ENCODE measurements at places on chromosomes 1 and 21.
A peak's percentile ranks its signal among the peaks of the same experiment; 100 is the strongest.

DNA sequence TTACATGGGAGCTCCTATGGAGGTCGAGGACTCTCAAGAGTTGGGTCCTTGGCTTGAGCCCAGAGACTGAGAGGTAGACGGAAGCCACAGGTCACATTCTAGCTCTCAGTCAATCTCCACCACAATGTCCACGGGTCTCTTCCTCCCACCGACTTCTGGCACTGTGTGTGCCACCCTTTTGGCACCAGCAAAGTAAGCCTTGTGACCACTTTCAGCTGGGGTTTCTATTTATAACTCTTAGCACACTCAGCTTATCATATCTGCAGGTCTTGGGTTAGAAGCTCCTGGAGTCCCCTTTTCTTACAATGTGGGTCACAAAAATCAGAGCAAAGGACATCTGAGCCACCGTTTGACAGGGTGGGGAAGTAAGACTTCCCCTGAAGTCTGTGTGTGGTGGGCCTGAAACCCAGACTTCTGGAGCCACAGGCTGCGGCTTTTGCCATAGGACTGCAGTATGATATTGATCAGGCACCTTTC is 28.3 kb downstream of the NCMAP start:
- DNase-seq: no peak

GRCh38 chr1:176558561-176558960 is 95.6 kb downstream of the PAPPA2 start:
- DNase-seq: no peak

- no peak for DNase-seq
Measured at GRCh38 chr1:153520818-153521476, 14.8 kb downstream of the S100A6 start.

DNA sequence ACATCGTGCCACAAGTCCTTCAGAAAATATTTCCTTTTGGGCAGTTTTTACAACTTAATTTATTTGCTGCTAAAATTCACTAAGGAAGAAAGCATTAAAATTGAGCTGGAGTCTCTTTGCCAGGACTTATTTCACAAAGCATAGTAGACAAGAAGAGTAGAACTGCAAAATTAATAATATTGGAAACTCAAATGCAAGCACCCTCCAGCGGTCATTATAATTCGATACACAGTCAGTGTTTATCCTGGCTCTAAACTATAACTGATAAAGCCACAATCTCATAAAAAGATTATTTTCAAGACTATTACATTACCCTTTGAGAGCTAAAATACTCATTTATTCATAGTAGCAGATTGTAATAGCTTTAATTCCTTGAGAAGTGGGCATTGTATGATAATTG is 655.4 kb downstream of the RWDD3 start:
- no peak for DNase-seq

GRCh38 chr1:17108360-17108759 is 10.9 kb downstream of the PADI2 start:
- no peak for DNase-seq

DNA sequence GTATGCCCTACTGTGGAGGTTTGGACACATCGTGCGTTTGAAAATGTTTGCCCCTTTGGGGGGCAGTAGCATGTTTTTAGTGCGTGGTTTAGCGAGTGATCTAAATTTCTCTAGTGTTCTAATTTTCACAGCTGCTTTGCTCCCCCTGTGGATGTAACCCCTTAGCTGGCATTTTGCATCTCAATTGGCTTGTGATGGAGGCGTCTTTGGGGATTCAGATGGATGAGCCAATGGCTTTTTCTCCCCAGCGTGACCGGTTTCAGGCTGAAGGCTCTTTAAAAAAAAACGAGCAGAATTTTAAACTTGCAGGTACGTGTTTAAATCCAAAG is 836 bp downstream of the CDC7 start:
- DNase-seq: no peak

DNA sequence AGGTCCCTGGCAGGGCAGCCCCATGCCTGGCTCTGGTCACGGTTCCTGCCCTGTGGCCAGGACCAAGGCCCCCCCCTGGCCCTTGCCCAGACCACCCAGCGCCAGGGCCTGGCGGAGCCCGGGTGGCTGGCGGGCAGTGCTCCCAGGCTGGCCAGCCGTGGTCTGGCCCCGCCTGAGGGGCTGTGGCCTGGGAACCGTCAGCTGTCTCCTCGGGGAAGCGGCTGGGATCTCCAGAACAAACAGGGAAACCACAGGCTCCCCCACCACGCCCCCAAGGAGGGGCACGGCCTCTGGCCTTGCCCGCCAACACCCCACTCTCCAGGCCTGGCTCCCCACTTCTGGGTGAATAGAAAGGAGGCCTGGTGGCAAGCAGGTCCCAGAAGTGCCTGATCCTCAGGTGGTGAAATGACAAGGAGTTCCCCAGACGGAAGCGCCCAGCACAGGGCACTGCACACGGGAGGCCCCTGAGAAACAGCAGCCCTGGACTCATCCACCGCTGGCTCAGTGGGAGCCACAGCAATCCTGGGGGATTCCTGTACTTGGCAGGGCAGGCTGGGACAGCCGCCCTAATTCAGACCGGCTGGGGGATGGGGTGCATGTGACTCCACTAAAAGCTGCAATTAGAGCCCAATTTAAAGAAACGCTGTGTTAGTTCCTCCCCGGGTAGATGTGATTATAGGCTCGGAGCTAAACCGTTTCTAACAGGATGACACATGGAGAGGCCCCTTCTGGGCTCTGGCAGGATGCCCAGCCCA is 78.9 kb downstream of the RAP1GAP start:
- DNase-seq: no peak

DNA sequence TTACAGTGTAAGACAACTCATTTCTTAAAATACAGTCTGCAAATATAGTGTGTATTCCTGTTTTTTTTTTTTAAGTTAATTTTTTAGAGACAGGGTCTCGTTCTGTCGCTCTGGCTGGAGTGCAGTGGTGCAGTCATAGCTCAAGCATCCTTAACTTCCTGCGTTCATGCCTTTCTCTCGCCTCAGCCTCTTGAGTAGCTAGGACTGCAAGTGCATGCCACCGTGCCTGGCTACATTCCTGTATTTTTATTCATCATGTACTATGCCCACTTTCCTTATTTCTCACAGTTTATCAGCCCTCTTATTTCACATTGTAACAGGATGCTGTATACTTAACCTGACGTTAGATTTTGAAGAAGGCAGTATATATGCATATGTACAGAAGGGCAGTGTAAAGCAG is 26.7 kb downstream of the MIER1 start:
- peak; percentile 57 for DNase-seq

DNA sequence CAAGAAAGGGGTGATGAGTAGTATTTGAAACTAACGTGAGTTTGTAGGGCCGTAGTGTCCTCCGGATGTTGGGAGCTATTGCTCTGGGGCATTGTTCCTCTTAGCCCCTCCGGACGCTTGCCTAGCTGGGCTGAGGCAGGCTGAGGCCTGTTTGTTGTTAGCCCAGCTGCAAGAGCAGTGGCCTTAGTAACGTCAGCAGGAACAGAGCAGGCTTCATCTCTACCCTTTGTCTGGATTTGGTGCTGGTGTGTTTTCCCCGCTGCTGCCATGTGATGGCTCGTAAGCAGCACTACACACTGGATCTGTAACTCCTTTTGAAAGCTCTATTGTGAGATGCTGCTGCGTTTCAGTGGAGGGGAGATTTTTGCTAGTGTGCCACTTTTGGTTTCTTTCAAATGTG is 57.6 kb downstream of the DNM3 start:
- DNase-seq: no peak

- DNase-seq: no peak
Measured at GRCh38 chr1:788835-789234, 102.4 kb upstream of the OR4F16 start.

- no peak for DNase-seq
Measured at GRCh38 chr1:228059634-228060457, 22.7 kb upstream of the ARF1 start.

DNA sequence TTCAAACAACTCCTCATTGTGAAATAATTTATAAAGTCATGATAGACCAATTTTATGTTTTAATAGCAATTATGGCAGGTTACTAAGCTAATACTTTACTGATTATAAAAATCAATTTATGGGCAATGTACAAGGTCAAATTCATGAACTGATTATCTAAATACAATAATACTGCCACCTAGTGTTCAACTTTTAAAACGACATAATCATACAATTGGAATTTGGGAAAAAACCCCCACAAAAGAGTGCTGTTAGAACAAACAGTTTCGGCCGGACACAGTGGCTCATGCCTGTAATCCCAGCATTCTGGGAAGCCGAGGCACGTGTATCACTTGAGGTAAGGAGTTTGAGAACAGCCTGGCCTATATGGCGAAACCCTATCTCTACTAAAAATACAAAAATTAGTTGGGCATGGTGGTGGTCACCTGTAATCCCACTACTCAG is 14.0 kb downstream of the GTF2B start:
- peak; percentile 35 for DNase-seq

- no peak for DNase-seq
Measured at GRCh38 chr1:185788386-185788785, 54.2 kb downstream of the HMCN1 start.

- no peak for DNase-seq
Measured at GRCh38 chr21:14977814-14978213, 87.0 kb downstream of the NRIP1 start.

- DNase-seq: no peak
Measured at GRCh38 chr1:70914224-70914623, 133.4 kb downstream of the PTGER3 start.

DNA sequence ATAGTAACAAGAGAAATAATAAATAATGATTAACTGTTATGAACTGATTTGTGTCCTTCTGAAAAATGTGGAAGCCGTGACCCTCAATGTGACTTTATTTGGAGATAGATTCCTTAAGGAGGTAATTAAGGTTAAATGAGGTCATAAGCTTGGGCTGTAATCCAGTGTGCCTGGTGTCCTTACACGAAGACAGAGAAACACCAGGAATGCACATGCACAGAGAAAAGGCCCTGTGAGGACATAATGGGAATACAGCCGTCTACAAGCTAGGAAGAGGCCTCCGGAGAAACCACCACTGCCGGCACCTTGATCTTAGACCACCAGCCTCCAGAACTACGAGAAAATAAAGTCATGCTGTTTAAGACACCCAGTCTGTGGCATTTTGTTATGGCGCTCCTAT is 215.9 kb downstream of the NEGR1 start:
- no peak for DNase-seq

DNA sequence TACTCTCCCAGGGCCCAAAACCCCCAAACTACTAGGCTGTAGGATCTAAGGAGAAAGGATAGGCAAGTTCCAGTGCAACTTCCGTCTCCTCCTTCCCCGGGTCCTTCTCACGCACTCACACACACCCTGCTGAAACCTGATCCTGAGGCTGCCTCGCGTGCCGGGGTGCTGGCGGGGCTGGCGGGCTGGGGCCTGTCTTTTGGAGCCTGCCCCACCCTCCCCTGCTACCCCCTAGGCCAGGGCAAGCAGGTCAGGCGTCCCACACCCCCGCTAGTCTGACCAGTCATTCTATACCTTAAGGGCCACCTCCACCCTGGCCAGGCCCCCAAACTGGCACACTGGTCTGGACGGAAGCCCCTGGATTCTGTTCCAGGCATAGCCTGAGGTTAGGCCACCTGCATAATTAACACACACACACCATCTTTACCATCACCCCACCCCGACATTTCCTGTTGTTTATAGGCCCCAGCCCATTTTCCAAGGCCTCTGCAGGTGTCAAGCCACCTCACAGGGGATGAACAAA is 48.3 kb upstream of the ARTN start:
- no peak for DNase-seq

- no peak for DNase-seq
Measured at GRCh38 chr21:39156024-39156423, 27.2 kb downstream of the PSMG1 start.

DNA sequence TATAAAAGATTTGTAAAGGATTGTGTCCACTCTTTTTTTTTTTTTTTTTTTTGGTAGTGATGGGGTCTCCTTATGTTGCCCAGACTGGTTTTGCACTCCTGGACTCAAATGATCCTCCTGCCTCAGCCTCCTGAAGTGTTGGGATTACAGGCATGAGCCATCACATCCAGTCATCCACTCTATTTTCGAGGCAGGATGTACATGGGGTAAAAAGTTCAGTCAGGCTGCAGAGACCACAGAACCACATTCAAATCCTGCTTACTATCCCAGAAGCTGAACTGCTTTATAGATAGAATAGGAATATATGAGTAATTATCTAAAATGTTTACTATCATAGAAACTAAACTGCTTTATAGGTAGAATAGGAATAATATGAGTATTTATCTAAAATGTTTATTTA is 26.0 kb upstream of the KCNK2 start:
- no peak for DNase-seq

GRCh38 chr1:36909946-36910725 is 124.2 kb downstream of the GRIK3 start:
- DNase-seq: no peak

GRCh38 chr1:201891451-201892045 is 2.9 kb downstream of the SHISA4 start:
- no peak for DNase-seq

- DNase-seq: no peak
Measured at GRCh38 chr1:104295511-104295910, 545.8 kb downstream of the AMY1C start.

- DNase-seq: no peak
Measured at GRCh38 chr1:227768640-227769039, 33.4 kb downstream of the SNAP47 start.

- DNase-seq: no peak
Measured at GRCh38 chr1:207669528-207670009, 24.6 kb downstream of the CR1L start.

DNA sequence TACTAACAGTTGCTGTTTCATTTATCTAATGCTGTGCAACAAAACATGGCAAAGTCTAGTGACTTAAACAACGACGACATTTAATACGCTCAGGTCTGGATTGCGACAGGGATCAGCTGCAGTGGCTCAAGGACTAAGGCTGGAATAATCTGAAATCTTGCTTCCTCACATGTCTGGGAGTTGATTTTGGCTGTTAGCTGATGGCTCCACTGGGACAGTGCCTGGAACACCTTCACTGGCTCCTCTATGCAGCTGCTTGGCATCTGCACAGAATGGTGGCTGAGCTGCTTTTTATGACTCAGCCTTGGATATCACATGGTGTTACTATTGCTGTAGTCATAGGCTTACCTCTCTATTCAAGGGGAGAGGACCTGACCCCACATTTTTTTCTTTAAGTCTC is 24.0 kb upstream of the BTG3 start:
- DNase-seq: no peak

DNA sequence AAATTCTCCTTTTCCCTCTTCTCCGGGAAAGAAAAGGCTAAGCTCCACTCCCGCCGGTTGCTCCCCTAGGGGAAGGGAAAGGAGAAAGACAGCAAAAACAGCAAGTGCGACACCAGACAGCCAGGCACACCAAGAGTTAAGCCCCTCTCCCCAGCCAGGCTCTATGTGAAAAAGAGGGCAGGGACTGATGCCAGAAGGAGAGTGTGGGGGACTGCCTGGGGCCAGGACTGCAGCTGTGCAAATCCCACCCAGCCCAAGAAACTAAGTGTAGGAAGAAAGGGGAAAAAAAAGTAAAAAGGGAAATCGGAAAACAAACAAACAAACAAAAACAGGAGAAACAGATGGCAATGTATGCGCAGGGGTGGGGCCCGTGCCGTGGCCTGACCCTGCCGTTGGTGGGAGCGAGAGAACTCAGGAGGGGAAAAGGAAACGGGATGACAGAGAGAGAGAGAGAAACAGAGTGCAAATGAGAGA is 27.7 kb upstream of the FMO1 start:
- DNase-seq: no peak

GRCh38 chr1:25500694-25501093 is 42.7 kb upstream of the LDLRAP1 start:
- DNase-seq: no peak

- no peak for DNase-seq
Measured at GRCh38 chr1:70719154-70719553, 308.1 kb downstream of the CTH start.
